ENCODE measurements at places on chromosomes 7 and 10.

- no peak for DNase-seq
Measured at GRCh38 chr7:17680943-17681351, 259.3 kb downstream of the SNX13 start.

- DNase-seq = peak; percentile 75
Measured at GRCh38 chr10:5595994-5596471, 70.4 kb downstream of the ASB13 start.

- DNase-seq = no peak
Measured at GRCh38 chr7:63918986-63919385, 79.7 kb upstream of the ZNF722 start.

- DNase-seq = no peak
Measured at GRCh38 chr10:32142646-32143045, 86.4 kb upstream of the KIF5B start.

DNA sequence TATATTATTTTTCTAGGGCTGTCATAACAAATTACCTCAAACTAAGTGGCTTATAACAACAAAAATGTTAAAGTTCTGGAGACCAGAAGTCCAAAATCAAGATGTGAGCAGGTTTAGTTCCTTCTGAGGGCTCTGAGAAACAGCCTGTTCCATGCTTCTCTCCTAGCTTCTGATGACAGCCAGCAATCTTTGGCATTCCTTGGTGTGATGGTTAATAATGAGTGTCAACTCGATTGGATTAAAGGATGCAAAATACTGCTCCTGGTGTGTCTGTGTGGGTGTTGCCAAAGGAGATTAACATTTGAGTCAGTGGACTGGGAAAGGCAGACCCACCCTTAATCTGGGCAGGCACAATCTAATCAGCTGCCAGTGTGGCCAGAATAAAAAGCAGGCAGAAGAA, 26.3 kb upstream of the TNKS2 start:
- DNase-seq = no peak

- DNase-seq = no peak
Measured at GRCh38 chr7:150409300-150410030, 30.3 kb downstream of the ZNF775 start.

DNA sequence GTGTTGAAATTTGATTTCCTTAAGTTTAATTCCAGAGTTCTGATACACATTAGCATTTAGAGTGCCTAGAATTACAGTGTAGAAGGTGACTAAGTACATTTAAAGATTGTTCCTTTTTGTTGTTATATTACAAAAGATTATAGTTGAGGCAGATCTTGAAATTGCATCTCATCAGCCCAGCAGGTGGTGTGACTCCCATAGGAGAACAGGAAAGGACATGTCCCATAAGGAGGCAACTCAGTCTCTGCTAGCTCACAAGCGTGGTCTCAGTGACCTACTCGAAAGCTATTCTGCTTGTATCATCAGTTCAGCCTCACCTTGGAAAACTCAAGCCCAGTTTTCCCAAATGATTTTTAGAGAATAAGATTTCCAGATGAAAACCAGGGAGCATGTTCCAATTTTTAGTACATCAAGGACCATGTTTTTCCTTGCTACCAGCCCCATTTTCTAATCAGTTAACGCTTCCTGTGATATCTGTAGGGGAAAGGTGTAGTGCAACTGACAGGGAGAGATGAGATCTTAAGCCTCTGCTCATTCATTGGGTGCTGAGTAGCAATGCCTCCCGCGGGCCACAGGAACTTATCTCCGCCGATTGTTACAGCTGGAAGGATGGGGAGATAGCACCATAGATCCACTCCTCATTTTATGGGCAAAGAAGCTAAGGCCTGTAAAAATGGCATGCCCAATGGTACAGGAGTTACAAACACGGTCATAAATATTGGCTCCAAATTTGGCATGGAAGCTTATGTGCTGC, 1.1 kb upstream of the GNAI1 start:
- no peak for DNase-seq

DNA sequence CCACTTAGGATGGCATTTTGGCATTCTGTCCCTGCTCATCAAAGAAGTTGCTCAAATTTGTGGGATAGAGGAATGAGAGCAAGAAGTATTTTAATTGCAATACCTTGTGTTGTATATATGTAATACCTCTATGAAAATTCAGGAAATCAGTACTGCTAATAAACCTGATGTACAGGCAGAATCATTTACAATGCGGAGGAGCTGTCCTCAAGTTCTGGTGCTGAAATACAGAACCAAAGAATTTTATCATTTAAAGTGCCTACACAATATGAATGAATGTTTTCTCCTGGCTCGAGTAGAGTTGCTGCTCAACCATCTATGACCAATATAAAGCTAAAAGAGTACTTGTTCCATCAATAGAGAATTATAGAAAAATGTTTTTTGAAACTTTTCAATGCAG, 305.8 kb downstream of the PLXNA4 start:
- DNase-seq = no peak

- no peak for DNase-seq
Measured at GRCh38 chr7:83517035-83517700, 131.8 kb downstream of the SEMA3E start.

DNA sequence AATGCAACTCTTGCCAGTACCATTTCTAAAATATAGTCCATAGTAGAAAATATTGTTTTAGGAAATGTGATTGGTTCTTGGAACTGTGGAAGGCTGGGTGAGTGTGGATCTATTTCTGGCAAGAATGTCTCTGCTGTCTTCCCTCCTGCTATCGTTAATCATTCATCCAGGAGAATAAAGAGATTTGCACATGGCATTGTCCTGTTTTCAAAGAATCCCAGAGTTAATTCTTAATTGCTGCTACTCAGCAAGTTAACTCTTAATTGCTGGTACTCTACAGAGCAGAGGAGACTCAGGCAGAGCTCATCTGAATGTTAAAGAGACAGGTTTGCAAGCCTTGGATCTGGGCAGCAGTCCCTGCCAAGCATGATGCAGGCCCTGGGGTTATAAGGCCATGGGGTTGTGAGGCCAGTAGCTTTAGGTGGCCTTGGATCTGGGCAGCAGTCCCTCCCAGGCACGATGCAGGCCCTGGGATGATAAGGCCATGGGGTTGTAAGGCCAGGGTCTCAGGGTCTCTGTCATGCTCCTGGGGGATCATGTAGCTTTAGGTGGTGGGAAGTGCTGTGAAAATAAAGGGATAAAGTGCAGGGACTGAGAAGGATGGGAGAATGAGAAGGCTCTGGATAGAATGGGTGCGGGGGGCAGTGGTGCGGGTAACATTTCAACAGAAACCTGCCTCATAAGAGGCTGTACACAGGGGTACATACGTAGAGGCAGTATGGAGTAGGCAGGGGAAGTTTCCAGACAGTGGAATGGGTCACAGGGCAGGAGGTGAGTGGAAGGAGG, 162.3 kb downstream of the SVIL start:
- no peak for DNase-seq

DNA sequence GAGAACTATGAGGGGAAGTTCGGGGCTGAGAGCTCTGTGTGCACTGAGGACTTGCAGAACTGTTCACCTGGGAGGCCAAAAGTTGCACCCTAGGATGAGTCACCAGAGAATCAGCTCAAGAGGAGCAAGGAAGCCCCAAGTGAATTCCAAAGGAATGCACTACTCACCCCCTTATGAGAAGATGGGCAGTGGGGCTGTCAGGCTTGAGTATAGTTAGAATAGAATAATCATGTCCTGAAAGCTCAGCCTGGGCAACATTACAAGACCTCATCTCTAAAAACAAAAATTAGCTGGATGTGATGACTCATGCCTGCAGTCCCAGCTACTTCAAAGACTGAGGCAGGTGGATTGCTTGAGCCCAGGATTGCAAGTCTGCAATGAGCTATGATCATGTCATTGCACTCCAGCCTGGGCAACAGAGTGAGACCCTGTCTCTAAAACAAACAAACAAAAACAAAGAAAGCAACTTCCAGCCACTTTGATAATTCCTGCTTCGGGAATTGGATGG, 30.0 kb downstream of the MAP3K8 start:
- no peak for DNase-seq

GRCh38 chr7:12524794-12525386, 45.6 kb upstream of the SCIN start:
- DNase-seq = peak; percentile 31

DNA sequence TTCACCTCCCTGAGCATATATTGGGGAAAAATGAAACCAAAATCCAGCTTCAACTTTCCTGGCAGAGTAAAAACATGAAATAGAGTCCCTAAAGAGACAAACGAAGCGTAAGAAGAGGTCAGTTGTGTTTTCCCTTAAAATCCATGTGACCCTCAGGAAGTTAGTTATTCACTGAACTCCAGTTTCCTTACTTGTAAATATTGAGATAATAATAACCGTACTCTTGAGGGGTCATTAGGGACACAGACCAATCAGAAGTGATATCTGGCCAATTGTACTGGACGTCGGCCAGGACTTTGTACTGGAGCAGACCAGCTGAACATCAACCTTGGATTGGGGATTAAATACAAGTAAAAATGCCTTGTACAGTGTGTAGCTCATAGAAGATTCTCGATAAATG, 167.0 kb downstream of the GATA3 start:
- no peak for DNase-seq

- DNase-seq = peak; percentile 93
Measured at GRCh38 chr7:137996386-137996851, 5.5 kb downstream of the CREB3L2 start.

GRCh38 chr10:71414359-71414758, 17.6 kb downstream of the CDH23 start:
- no peak for DNase-seq

DNA sequence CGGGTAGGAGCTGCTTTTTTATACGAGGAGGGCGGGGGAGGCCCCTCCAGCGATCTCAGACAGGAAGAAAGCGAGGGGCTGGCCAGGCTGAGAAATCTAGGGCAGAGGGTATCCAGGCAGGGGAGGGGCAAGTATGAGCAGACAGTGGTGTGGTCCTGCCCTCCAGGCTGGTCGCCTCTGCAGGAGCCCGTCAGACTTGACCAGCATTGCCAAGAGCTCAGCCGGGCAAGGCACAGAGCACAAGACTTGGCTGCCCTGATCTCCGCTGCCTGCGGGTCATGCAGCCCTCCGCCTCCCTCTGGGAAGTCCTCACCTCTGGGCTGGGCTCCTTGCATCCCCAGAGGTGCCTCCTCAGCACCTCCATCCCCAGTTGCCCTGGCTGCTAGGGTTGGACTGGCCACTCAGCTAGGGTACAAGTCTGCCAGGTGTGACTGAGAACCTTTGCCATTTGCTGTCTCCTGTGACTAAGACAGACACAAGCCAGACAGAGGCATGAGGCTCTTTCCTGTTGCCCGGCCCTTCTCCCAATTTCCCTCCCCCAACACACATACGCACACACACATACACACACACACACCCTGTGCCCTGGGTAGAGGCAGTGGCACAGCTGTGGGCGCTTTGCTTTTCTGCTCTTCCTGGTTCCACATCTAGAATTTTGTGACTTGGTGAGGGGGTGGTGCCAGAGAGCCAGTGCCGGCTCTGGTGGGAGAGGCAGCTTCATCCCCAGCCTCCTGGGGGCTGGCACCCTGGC, 59.1 kb upstream of the PPIF start:
- no peak for DNase-seq

GRCh38 chr7:90788052-90788451, 191.9 kb downstream of the CDK14 start:
- DNase-seq = no peak

- no peak for DNase-seq
Measured at GRCh38 chr10:26296360-26296759, 79.8 kb downstream of the GAD2 start.

GRCh38 chr10:26737730-26738129, 40.2 kb downstream of the PDSS1 start:
- DNase-seq = no peak

GRCh38 chr10:114685456-114685855, 27.4 kb upstream of the ABLIM1 start:
- no peak for DNase-seq

DNA sequence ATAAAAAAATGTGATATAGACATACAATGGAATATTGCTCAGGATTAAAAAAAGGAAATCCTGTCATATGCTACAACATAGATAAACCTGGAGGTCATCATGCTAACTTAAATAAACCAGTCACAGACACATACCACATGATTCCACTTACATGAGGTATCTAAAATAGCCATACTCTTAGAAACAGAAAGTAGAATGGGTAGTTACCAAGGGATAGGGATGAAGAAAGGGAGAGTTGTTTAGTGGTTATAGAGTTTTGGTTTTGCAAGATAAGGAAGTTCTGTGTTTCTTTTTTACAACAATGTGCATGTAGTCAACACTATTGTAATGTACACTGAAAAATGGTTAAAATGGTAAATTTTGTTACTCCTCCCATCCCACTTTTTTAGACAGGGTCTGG, 30.5 kb downstream of the BICC1 start:
- no peak for DNase-seq

GRCh38 chr10:116201011-116201410, 72.0 kb downstream of the GFRA1 start:
- no peak for DNase-seq

- DNase-seq = no peak
Measured at GRCh38 chr10:95693071-95693667, 558 bp downstream of the TCTN3 start.

- DNase-seq = no peak
Measured at GRCh38 chr7:149735779-149736477, 37.5 kb downstream of the ZNF467 start.

DNA sequence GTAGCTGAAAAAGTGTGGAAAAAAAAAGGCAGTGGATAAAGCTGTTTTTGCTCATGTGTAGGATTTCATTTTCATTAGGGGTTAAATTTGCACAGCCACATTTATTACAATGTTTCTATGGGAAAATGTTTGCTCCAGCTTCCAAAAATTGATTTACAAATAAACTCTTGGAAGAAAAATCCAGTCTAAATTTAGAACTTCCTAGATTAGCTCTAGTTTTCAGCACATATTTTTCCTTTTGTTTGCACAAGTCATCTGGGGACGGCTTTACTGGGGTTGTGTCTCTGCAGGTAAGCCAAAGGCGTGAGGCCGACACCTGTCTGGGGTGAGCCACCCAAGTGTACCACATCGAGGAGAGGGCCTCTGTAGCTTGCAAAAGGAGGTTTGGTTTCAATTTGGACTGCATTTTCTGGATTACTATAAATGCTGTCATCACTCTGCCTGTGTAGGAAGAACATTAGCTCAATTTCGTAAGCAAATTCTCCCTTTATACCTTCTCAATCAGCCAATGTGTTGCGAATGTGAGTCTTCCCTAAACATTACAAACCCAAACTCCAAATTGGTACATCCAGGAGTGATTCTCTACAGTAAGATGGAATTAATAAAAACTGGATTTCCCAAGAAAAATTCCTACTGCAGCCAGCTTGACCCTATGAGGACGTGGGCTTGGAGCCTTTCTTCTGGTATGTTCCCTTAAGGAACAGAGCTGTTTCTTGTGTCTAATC, 89.5 kb upstream of the ZNF438 start:
- DNase-seq = no peak

GRCh38 chr10:69498711-69499471, 47.6 kb downstream of the TSPAN15 start:
- no peak for DNase-seq

DNA sequence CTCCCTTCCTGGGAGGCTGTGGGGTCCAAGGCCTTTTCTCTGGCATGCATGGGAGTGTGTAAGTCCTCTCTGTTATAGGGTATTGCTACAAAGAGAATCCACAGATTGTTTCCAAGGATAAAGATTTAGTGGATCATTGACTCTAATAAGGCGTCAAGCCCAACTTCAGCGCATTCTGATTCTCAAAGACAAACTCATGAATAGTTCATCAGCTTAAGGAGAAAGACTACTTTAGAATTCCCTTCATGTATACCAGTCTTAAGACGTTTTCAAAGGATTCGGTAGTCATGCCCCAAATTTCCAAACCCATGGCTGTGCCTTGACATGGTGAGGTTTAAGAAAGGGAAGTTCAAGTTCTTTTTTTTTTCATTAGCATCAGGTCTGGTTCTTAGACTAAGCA, 46.6 kb upstream of the ABLIM1 start:
- DNase-seq = no peak

GRCh38 chr10:124903111-124903510, 38.8 kb upstream of the ZRANB1 start:
- no peak for DNase-seq

Data from HFF-Myc (cell line).